ENCODE measurements at places on chromosomes 2 and 18.

DNA sequence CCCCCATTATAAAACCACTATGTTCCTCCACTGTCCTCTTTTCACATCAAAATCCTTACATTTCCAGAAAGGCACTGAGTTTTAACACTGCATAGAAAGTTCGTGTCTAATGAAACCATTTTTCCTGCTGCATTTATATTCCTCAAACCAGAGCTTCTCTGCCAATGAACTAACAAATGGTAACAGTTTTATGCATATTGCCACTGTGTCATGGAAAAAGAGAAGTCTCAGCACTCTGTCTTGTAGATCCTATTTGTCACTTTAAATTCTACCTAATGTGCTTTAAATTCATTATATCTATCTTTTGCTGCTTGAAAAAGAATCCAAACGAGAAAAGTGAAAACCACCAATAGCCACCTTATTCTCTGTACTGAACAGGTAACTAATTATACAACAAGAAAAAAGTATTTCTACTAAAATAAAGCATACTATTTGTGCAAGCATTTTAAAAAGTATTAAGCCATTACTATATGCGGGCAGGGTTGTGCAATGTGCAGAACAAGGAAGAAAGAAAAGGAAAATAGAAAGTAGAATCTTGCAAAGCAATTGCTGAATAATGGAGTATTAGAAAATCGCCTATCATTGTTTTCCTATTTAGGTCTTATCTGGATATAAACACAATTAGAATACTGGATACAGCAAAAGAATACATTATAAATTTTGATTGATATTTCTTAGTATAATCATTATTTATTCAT lies 328.9 kb downstream of the ZEB2 start:
- DNase-seq, result no peak

DNA sequence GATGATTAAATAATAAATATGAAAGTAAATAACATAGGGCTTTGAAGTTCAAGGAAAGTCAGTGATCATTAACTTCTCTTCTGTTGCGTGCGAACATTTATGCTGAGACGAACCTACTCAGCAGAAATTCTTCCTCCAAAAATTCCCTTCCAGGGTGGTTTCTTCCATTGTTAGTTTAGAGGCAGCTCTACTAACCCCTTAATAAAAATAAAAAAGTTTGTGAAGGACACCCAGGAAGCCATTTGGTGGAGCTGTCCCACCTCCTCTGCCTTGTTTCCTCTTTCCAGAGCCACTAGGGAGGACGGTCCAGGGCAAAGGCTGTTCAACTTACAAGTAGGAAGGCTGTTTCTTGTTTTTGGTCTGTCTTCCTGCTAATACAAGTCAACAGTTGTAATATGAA lies 2.1 kb upstream of the SMAD2 start:
- peak; percentile 91 for DNase-seq

GRCh38 chr18:9993521-9994025 lies 79.8 kb downstream of the VAPA start:
- DNase-seq, result no peak

GRCh38 chr2:211454679-211455078 lies 898.3 kb downstream of the CPS1 start:
- no peak for DNase-seq

GRCh38 chr2:74685408-74685807 lies 31.4 kb downstream of the SEMA4F start:
- DNase-seq, result no peak

GRCh38 chr2:32627441-32627813 lies 423 bp upstream of the TTC27 start:
- DNase-seq, result no peak

GRCh38 chr2:199216253-199216652 lies 241.5 kb downstream of the SATB2 start:
- DNase-seq, result no peak

- no peak for DNase-seq
Measured at GRCh38 chr2:164746713-164747112, 94.9 kb downstream of the COBLL1 start.

GRCh38 chr2:195505701-195506100 lies 151.3 kb upstream of the SLC39A10 start:
- no peak for DNase-seq

GRCh38 chr18:44238454-44238853 lies 442.2 kb upstream of the SETBP1 start:
- no peak for DNase-seq
